Activated T-helper 1 cell treated with Interleukin-2 at 50 U/mL for 16 hours (primary cell): ENCODE measurements at places on chromosomes 11 and 22.

GRCh38 chr22:40482391-40482790 lies 112.0 kb downstream of the SGSM3 start:
- no peak for DNase-seq

DNA sequence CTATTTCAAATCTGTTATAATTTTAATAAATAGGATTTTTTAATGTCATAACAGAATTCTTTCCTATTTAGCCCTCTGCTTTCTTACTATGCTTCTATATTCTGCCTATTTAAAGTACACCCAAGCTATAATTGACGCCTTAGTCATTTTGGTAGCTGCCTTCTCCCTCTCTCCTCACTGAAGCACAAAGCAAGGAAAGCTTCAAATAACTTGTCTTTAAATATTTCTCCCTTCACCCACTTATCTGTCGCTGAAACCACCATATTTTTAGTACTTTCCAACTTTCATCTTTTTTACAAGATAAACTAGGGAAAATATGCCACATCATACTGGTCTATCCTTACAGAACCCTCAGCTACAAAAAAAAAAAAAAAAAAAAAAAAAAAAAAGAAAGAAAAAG lies 127.9 kb downstream of the ENTHD1 start:
- no peak for DNase-seq

GRCh38 chr11:9259981-9260837 lies 4.9 kb downstream of the DENND5A start:
- DNase-seq: no peak

GRCh38 chr11:45683271-45684058 lies 18.0 kb upstream of the CHST1 start:
- no peak for DNase-seq

DNA sequence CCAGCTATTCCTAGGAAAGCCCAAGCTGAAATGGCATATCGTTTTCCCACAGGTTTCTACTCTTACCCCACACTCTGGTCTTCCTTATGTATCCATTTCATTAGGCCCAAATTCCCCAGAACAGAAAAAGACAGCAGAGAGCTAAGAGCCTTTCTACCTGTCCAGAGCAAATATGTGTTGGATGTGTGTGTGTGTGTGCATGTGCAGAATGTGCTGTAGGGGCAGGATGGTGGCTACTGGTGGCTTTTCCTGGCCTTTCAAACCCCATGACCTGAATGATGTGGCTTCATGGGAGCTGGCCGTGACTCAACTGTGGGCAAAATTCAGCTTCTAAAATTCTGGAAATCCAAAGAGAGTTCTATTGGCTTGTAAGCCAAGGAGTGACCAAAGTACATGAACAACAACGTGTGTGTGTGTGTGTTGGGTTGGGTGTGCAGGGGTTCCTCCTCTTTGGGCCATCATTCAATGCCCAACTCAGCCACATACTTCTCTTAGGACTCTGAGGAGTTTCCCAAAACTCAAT lies 421.4 kb upstream of the CADM1 start:
- DNase-seq: no peak

DNA sequence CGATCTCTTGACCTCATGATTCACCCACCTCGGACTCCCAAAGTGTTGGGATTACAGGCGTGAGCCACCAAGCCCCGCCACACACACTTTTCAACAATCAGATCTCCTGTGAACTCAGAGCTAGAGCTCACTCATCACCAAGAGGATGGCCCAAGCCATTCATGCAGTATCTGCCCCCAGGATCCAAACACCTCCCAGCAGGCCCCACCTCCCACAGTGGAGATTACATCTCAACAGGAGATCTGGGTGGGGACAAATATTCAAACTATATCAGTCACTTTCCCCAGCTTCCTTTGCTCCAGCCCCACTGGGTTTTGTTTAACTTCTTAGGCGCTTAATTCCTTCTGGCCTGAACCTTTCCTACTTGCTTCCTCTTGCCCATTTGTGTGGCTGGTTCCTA lies 26.3 kb upstream of the SORL1 start:
- no peak for DNase-seq

DNA sequence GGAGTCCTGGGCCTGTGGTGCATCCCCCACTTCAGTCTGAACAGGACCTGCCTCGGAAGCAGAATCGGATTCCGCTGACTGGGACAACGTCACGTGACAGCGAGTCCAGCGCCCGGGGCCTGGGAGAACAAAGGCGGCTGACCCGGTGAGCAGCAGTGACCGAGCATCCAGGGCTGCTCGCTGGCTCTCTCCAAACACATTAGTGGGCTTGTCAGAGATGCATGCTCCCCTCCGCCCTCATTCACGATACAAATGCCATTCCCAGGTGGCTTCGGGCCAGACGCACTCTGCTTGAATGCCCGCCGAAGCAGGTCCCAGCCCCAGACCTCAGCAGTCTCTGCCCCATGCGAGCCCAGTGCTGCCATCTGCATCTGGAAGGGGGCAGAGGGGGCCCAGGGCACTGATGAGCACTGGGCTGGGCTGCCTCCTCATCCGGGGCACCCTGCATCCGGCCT lies 91.0 kb downstream of the WNT7B start:
- DNase-seq: no peak

- DNase-seq: no peak
Observed at GRCh38 chr11:59678118-59678812, 9.4 kb upstream of the PATL1 start.
